Neuronal stem cell (in vitro differentiated cells): ENCODE measurements at places on chromosomes 2 and 18.

GRCh38 chr2:216915557-216916150, 55.8 kb upstream of the TNP1 start:
- no peak for DNase-seq

DNA sequence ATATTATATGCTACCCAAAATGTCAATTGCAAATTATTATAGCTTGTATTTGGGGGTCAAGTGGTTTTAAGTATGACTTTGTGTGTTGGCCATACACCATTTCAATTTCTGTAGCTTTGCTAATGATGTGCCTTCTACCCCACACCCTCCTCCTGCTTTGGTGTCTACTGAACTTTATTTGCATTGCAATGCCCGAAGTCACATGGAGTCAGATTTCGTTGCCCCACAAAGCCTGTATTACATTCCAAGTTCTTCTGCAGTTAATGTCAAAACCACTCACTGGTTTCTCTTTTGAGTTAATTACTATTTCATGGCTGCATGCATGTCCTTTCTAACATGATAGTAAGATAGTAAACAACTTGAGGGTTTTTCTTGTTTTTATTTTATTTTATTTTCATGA, 528.9 kb downstream of the RIT2 start:
- DNase-seq = no peak

- peak; percentile 38 for DNase-seq
Observed at GRCh38 chr18:2847317-2848246, 776 bp downstream of the EMILIN2 start.

DNA sequence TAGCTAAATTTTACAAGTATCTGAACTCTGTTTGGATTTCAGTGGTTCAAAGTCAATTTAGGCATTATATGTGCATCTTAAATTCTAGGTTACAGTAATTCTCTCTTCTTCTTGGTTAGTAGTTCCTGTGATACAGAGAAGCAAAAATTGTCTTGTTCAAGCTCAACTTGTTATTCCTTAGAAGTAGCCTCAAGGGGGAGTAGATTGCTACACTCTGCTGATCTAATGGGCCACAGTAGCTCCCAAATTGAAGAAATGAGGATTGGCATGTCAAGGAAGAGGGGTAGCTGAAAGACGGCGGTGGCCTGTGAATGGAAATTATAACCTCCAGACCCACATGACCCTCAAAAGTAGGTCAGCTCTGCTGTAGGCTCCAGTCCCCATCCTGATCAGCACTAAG, 334.7 kb downstream of the HRH4 start:
- DNase-seq = no peak

- DNase-seq = no peak
Observed at GRCh38 chr18:35616664-35617423, 35.3 kb downstream of the GALNT1 start.

- no peak for DNase-seq
Observed at GRCh38 chr2:151774506-151774905, 40.2 kb upstream of the NEB start.
